ENCODE measurements at places on chromosomes 4 and X.

DNA sequence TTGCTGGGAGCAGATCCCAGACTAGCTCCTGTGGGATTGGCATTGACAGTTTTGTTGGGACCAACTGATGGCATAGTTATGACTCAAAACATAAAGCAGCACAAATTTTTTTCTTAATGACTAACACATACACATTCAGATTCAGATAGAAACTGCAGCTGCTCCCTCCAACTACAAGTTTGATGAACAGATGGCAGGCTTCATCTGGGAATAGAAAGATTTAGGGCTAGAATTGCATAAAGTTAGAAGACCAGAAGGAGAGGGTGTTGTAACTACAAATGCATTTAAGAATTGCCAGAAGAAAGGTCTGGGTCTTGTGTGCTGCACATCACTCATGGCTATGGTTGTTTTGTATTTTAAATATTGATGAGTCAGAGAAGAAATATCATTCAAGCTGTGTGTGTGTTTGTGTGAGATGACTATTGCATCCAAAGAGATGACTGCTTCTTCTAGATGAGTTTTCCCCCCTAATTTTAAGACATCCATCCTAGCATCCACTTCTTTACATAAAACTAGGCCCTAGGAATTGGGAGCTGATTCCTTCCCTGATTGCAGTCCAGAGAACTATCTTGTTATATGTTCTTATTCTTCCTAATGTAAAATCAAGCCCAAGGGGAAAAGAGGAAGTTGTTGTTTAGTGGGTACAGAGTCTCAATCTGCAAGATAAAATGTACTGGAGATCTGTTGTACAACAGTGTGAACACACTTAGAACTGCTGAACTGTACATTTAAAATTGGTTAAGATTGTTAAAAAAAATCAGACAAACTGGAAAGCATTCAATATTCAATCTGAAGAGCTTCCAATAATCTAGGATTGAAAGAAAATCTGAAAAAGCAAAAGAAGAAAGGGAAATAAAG, 175.1 kb downstream of the PARM1 start:
- no peak for DNase-seq

GRCh38 chr4:74830928-74831327, 36.6 kb upstream of the BTC start:
- DNase-seq, result no peak

DNA sequence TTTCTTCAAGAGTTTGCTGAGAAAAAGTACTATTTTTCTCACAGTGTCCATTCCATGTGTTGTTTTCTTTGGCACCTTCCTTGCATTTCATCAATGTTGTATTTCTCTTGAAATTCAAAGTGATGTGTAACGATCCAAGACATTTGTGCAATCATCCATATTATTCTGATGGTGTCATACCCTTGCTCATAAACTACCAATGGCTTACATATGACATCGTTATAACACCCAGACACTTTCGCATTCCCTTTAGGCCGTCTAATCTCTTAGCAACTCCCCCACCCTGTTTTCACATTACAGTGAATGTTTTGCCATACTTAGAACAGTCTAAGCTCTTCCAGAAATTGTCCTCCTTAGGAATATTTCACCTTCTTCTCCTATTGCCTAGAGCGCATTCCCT, 1779.0 kb downstream of the PCDH7 start:
- DNase-seq, result no peak

DNA sequence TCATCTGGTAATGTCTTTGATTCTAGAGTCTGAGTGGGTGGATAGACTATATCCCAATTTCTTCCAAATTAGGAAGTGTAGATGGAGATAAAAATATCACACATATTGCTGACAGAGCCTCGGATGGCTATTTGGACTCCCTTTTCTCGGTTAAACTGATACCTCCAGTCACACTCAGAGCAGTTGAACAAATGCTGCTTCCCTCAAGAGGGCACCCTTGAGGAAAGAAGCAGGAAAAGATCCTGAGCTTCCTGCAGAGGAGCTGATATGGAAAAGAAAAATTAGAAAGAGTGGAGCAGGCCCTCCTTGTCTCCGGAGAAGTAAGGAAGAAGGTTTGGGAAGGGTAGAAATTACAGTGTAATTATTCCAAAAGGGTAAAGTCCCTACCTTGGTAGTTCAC, 96.2 kb upstream of the CCSER1 start:
- DNase-seq, result no peak

- DNase-seq, result no peak
Measured at GRCh38 chrX:16258882-16259281, 91.6 kb downstream of the MAGEB17 start.

DNA sequence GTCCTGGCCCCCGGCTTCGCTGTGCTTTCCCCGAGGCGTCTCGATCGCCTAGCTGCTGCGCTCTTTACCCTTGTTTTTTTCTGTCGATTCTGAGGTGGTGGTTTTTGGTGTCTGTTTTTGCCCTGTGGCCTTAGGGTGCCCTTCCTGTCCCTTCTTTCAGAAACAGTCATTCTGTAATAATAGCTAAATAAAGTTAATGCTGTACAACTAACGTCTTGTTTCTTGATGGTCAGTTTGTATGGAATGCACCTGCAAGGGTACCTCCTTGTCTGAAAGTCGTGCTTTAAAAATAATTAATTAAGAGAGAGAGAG, 686 bp downstream of the FIP1L1 start:
- no peak for DNase-seq

- no peak for DNase-seq
Measured at GRCh38 chr4:47065051-47065481, 33.7 kb downstream of the GABRB1 start.

- no peak for DNase-seq
Measured at GRCh38 chrX:153643431-153644351, 3.3 kb upstream of the DUSP9 start.

- no peak for DNase-seq
Measured at GRCh38 chrX:9785944-9786797, at the start of gene SHROOM2. SHROOM2 (plus strand) TSS chrX:9786429; CDS start chrX:9786546, 117 bp downstream.

DNA sequence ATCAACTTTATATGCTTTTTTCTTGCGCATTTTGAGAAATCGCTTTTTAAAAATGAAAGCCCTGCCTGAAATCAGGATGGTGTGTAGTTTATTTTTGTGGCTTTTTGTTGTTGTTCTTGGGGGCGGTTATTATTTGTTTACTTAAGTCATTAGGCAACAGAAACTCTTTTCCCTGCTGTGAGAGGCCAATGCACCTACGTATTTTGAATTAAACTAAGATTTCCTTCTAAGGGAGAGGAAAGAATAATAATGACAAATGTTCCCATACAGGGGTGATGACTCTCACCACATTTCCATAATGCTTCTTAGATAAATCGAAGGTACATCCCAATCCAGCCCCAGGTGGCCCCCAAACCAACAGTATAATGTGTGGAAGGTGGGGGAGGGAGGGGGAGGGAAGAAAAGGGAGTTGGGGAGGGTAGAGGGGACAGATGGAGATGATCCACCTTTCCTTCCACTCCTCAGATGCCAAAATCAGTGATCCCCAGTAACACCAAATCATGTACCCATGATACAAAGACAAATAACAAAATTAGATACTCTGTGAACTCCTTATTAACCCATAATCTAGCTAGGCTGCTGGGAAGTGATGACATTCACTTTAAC, 39.6 kb downstream of the ZNF827 start:
- DNase-seq, result no peak

DNA sequence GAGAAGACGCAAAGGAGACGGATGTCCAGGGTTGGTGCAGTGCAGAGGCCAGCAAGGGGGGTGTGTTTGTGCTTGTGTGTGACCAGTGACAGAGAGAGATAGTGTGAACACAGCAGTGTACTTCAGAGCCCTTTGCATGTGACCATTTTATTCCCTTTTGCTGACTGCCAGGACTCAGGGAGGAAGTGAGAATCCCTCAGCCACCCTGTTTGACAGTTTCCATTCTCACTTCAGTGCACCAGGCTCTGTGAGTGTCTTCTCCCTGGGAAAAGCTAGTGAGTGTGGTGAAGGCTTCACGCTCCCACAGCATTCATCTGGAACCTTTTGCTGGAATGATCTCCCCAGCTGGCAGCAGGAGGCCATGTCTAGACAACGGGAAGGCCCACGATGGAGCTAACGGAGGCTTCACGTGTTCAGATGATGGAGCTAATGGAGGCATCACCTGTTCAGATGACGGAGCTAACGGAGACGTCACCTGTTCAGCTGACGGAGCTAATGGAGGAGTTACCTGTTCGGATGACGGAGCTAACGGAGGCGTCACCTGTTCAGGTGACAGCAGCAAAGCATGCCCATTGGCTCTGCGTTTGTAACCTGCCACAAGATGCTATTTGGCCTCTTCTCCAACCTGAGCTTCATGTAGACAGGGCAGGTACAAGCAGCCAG, 195.4 kb downstream of the AFAP1 start:
- DNase-seq, result no peak

- no peak for DNase-seq
Measured at GRCh38 chrX:95836517-95836916, 848.1 kb upstream of the DIAPH2 start.

DNA sequence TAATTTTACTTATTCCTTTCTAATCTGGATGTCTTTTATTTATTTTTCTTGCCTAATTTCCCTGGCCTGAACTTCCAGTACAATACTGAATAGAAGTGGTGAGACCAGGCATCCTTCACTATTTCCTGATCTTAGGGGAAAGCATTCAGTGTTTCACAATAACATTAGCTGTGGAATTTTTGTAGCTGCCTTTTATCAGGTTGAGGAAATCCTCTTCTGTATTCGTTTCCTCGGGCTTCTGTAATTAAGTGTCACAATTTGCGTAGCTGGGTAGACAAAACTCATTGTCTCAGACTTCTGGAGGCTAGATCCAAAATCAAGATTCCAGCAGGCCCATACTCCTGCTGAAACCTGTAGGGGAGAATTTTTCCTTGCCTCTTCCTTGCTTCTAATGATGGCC, 598.4 kb upstream of the FTHL17 start:
- no peak for DNase-seq

GRCh38 chr4:146646593-146647325, 8.1 kb downstream of the POU4F2 start:
- DNase-seq, result no peak

GRCh38 chr4:36771411-36772153, 473.0 kb upstream of the NWD2 start:
- DNase-seq, result no peak

DNA sequence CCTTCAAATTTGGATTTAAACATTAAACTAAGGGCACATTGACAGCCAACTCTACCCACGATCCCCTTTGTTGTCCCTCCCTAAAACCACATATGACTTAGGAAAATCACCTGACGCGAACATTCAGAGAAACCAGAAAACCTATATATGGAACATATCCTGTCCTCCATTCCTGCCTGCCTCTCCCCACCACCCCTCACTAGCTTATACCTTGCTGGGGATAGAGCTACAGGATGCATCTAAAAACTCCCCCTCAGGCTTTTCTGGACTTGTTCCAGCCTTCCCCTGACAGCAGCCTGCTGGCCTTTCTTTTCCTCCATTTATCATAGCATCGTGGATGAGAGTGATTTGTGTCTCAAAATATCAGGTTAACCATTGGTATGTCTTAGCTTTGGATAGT, 8.8 kb downstream of the STK26 start:
- DNase-seq, result no peak

- no peak for DNase-seq
Measured at GRCh38 chr4:147754037-147754445, 22.2 kb downstream of the ARHGAP10 start.

All from bone marrow (tissue), 2 donors.